ENCODE measurements at places on chromosomes 6 and 20. TPM values are rescaled to one million over a fixed set of nuclear protein-coding genes. Genes with fewer than 3 reads are reported as not detected.

Gene LINC00237
- total RNA-seq: not detected

Gene BEND3
- 0.73 TPM for total RNA-seq

Gene OR2B2
- not detected for total RNA-seq

Gene MYLK2
- not detected for total RNA-seq

Gene MAP3K5
- 30.7 TPM for total RNA-seq

Gene SLC32A1
- total RNA-seq: not detected

Gene DIDO1
- 47.1 TPM for total RNA-seq

Gene DLK2
- 0.66 TPM for total RNA-seq

Gene TMEM217
- total RNA-seq: 1.8 TPM

Gene CLIC5
- not detected for total RNA-seq

Data from smooth muscle cell of trachea (primary cell).